CD8-positive, alpha-beta T cell (primary cell): ENCODE measurements at places on chromosomes 13 and 19. TPM values are rescaled to one million over a fixed set of nuclear protein-coding genes. Genes with fewer than 3 reads are reported as not detected.

The SPIB gene
- total RNA-seq, result 0.81 TPM

The DHDH gene
- total RNA-seq, result 1.0 TPM

The NDUFA7 gene
- 19.8 TPM for total RNA-seq

The LIM2 gene
- not detected for total RNA-seq

The PLK5 gene
- not detected for total RNA-seq

The RPS15 gene
- total RNA-seq, result 2,071 TPM

The CA11 gene
- total RNA-seq, result 11.2 TPM

The MATK gene
- total RNA-seq, result 40.0 TPM

The PTH2 gene
- not detected for total RNA-seq

The PLVAP gene
- total RNA-seq, result not detected

The GPC6 gene
- total RNA-seq, result not detected

The LGALS7 gene
- total RNA-seq, result not detected

The RASIP1 gene
- total RNA-seq, result 1.1 TPM

The KLK8 gene
- not detected for total RNA-seq

GRCh38 chr19:41328842-41329225, 18.9 kb downstream of the CCDC97 start:
- no peak for DNase-seq

DNA sequence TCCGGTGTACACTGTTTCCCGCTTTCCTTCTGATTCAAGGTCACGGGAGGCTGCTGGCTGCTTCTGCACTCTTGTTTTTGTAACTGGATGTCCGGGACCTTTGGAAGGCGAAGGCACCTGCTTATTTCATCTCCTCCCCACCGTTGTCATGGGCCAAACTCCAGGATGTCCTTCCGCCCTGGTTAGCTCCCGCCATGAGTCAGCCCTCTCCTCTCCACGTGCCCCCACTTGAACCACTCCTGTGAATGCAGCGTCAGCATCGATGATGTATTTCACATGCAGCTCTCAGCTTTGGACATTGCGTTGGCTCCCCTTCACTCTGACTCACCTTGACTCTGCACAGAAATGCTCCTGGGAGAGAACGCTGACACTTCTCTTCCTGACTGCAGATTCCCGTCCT, 5.5 kb upstream of the GALP start:
- DNase-seq, result no peak

DNA sequence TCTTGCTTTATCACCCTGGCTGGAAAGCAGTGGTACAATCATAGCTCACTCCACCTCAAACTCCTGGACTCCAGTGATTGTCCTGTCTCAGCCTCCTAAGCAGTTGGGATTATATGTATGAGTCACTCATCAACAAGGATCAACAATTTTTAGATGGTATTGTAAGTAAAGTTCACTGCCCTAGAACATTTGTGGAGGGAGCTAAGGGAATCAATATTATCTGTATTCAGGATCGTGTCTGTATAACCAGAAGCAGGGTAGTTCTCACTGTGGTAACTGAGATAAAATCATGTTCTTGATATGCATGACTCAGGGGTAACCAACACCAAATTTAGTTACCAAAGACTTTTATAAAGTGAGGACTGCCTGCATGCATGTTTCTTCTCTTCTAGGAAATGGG, 27.0 kb downstream of the ZMYM5 start:
- DNase-seq, result no peak

- DNase-seq, result no peak
These were observed 23.1 kb downstream of the KLF2 start for GRCh38 chr19:16347706-16348105.

DNA sequence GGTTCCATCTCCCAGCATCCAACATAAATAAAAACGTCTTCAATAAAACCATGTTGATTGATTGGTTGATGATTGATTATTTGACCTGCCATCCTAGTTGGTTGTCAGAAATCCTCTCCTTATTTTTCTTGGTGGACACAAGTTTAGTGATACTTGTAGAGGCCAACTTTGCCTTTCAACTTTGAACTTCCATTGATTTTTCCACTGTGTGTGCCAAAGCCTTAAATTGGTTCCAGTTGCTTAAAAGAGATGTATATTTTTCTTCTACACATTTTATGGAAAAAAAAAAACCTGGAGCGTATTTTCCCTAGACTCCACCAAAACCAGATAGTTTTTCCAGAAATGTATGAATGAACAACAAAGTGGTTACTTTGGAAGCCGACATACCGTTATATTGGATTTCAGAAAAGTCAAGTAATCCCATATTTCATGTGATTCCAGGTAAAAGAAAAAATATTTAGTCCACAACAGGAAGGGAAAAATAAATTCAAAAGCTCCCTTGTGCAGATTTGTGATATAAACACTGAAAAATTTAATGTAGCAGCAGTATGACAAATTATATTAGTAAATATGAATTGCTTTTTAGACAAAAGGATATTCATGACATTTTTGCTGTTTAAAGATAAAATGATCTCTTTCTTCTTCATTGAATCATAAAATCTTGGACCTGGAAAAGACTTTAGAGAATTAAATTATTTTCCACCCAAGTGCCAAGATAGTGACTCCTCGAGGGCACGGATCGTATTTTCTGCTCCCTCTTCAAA, 85.2 kb downstream of the MBNL2 start:
- no peak for DNase-seq

- no peak for DNase-seq
These were observed 13.6 kb upstream of the SERP2 start for GRCh38 chr13:44359983-44360375.

- DNase-seq, result no peak
These were observed 3.8 kb upstream of the LTBP4 start for GRCh38 chr19:40597329-40597838.

DNA sequence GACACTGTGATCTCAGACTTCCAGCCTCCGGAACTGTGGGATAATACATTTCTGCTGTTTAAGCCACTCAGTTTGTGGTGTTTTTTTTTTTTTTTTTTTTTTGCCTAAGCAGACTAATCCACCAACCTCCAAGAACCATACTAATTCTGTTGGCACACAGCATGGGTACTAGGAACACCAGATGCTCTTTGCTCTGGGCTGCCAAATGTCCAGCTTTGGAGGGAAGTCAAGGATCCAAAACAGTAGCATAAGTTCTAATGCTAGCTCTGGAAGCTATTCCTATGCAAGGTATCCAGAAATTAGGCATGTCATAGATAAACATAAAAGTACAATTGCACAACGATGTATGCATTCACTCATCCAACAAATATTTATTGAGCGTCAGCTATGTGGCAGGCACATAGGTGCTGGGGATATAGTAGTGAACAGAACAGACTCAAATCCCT, 64.5 kb upstream of the WDFY2 start:
- no peak for DNase-seq

GRCh38 chr13:26272621-26273020, 18.7 kb downstream of the CDK8 start:
- no peak for DNase-seq

DNA sequence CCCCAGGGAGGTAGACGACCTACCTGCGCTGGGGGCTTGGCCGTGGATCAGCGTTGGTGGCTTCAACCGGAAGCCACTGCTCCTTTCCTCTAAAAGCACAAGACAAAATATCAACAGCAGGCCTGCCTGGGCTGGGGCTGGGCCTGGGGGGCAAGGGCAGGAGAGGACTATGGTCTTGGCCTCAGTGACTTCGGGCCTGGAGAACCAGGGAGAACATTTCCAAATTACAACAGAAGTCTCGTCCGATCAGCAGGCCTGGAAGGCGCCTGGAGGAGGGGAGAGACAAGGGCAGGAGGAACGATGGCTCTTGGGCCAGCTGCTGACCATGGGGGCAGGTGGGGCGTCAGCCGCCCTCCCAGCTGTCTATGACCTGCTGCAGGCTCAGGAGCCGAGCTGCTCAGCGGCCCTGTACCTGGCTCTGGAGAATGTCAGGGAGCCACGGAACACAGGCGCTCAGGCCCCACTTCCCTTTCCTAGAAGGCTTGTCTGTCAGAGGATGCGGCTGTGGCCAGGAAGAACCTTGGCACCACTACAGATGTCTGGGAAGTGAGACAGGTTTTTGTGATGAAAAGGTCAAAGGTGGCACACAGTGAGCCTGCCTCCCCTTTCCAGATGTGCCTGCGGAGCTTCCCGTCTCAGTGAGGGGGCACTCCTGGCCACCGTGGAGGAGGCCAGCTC, 19.5 kb downstream of the CAPS start:
- DNase-seq, result no peak

DNA sequence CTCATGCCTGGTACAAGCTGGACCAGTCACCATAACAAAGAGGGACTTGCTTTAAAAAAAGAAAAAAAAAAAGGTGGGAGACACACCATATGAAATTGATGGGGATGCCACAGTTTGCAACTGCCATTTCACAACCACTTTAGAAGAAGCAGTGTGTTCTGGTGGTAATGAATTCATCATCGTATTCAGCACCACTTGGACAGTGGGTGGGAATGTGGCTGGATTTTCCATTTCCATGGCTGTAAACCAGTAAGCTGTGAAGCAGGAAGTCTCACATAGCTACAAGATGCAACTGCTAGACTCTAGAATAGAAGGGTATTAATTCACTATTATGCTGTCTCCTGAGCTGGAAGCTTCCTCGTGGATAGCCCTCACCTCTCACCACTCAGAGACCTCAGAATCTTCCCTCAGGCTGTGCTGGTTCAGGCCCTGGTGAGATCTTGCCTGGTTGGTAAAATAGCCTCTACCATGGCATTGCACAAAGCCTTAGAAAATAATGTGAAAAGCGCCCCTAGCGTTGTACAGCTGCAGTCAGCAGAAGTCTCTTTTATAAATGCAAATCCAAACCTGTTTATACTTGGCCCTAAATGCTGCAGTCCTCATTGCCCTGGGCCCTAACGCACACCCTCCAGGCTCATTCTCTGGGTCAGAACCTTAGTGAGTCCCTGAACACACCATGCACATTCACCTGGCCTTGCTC, 150.7 kb downstream of the KCTD15 start:
- no peak for DNase-seq

DNA sequence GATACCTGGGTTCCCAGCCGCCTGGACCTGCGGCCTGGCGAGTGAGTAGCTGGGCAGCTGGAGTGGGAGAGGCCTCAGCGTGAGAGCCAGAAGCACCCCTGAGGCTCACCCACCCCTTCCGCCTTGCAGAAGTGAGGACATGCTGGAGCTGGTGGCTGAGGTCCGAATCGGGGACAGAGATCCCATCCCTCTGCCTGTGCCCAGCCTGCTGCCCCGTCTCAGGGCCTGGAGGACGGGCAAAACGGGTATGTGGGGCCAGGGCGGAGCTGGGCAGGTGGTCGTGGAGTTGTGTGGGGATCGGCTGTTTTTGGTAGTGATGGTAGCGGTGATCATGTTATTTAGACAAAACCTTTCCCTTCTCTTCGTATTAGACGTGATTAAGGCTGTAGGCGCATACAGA, 4.6 kb downstream of the SCAF1 start:
- no peak for DNase-seq

GRCh38 chr19:45587873-45588272, 3.3 kb upstream of the OPA3 start:
- no peak for DNase-seq

- no peak for DNase-seq
These were observed 16.8 kb upstream of the LYPD3 start for GRCh38 chr19:43482193-43482592.

DNA sequence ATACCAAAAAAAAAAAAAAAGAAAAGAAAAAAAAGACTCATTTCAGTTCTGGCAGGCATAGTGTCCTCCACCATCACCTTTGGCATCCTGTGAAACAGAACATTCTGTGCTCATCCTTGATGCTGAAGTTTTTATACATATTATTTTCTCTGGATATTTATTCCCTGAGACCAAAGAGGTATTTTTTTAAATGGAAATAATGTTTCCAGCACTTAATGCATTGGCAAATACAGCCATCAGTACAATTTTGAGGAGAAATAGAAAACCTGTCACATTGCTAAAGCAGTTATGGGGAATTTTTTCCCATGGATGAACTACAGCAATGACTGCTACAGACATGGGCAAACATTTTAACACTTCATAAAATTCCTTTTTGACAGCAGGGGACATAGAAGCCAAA, 312.4 kb downstream of the DNAJC15 start:
- no peak for DNase-seq

DNA sequence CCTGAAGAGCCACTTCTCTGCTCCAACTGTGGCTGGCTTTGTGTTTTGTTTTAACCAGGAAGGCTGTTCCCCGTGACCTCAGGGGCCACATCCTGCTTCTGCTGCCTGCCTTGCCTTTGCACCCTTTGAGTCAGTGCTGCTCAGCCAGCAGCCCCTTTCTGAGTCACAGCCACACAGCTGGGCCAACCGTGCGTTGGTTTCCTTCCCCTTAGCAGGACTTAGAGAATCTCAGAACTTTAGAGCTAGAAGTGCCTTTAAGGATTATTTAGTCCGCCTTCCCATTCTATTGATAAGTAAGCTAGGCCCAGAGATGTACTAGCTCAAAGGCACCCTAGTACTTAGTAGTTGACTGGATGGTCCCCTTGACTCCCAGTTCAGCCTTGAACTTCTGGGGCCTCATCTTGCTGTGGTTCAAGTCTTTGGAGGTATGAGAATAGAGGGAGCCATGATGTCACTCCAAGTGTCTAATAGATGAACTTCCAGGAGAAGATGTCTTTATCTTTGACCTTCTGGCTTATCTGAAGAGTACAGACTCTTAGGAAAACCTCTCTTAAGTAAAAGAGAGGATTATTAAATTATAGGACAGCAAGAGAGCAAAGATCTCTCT, 8.0 kb downstream of the RGCC start:
- DNase-seq, result peak; percentile 85

DNA sequence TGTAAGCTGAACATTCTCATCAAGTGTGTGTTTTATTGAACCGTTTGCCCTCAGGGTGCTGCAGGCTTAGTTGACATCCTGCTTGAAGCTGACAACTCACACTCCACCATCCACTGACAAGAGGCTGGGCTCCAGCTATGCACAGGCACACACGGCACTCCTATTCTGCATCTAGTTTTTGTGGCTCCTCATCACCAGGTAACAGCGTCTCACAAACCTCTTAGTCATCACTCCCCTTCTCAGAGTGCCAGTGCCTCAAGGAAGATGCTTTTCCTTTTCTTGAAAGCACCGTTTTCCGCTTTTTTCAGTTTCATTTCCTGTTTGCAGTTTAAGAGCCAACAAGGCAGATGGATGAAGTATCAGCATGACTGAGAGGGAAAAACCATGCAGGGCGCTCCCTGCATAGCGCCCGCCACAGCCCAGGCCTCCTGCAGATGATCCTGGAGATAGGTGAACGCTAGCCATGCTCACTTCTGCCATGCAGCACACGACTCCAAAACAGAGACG, 491.2 kb downstream of the COG6 start:
- no peak for DNase-seq

GRCh38 chr13:75071395-75071794, 410.6 kb downstream of the TBC1D4 start:
- no peak for DNase-seq

- no peak for DNase-seq
These were observed 725 bp downstream of the PSMD8 start for GRCh38 chr19:38375098-38375493.

- peak; percentile 21 for DNase-seq
These were observed 47.2 kb downstream of the ZAR1L start for GRCh38 chr13:32267836-32268439.

DNA sequence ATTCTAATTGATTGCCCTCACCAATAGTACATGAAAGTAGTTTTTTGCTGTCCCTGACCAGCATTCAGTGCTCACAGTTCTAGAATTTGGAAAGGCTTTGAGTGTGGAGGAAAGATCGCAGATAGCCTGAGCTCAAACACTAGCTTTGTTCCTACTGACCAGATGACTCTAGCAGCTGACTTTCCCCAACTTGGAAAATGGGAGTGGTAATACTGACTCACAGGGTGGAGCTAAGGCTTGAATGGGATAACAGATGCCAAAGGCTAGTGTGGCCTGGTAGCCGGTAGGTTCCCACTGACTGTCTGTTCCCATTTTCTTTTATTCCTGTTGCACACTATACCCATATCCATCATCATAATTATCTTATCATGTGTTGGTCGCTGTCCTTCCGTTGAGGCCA, 3.7 kb downstream of the ZSCAN22 start:
- DNase-seq, result no peak
